Natural killer cell treated with Interleukin-12 subunit alpha and Interleukin-12 subunit beta and Interleukin-15 and Interleukin-18, amount 100 ng/mL, for 72 hours (primary cell): ENCODE measurements at places on chromosomes 11 and 22. TPM values are rescaled to one million over a fixed set of nuclear protein-coding genes. Genes with fewer than 3 reads are reported as not detected.
A peak's percentile ranks its signal among the peaks of the same experiment; 100 is the strongest.

The MB gene
- total RNA-seq: not detected

The HTR3B gene
- not detected for total RNA-seq

The QSER1 gene
- total RNA-seq: 22.6 TPM

The MICAL3 gene
- 62.1 TPM for total RNA-seq

The DNAJB7 gene
- not detected for total RNA-seq

The MOGAT2 gene
- not detected for total RNA-seq

The NCF4 gene
- 24.2 TPM for total RNA-seq

- no peak for DNase-seq
- no peaks in the 10 kb centered on the region for H3K4me1 ChIP-seq
- no peaks in the 10 kb centered on the region for H3K27me3 ChIP-seq
- no peak overlapping the region for H3K4me3 ChIP-seq
These were observed 12.5 kb upstream of the APOL5 start for GRCh38 chr22:35705141-35705540.

GRCh38 chr22:41446057-41446501, 522 bp downstream of the TOB2 start:
- peak overlapping the region; percentile 98 for H3K4me3 ChIP-seq
- H3K4me1 ChIP-seq: peaks cover 32% of the 10 kb centered on the region
- H3K27ac ChIP-seq: peak overlapping the region; percentile 89
- H3K36me3 ChIP-seq: no peaks in the 10 kb centered on the region
- DNase-seq: no peak

- H3K4me1 ChIP-seq: no peaks in the 10 kb centered on the region
- no peak overlapping the region for H3K27ac ChIP-seq
- no peaks in the 10 kb centered on the region for H3K27me3 ChIP-seq
These were observed 24.4 kb downstream of the ARHGAP8 start for GRCh38 chr22:44776605-44777363.

DNA sequence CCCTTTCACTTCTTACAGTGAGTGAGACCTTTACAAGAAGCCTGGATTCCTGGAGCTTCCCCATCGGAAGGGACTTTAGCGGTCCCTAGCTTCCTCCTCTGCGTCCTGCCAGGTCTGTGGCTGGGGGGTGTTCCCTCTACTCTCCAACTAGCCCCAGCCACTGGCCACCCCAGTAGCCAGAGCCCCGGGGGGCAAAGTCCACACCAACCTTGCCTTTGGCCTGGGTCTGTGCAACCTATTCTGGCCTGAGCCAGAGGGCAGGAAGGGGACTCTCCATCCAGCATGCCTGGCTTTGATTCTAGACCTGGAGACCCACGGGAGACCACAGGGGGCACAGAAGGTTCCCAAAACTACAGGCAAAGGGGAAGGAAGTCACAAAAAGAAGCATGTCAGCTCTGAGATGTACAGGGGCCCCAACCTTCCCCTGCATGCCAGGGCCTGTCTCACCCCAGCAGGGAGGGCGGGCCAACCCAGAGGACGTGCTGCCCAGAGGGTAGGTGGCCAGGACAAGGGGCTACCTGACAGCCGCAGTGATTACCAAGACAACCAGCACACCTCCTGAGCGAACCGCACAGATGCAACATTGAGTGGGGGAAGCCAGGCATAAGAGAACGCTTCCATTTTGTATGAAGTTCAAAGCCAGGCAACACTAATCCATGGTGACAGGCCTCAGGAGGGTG, 52.4 kb downstream of the DSCAML1 start:
- DNase-seq: no peak
- peaks cover 15% of the 10 kb centered on the region for H3K27me3 ChIP-seq
- H3K36me3 ChIP-seq: no peaks in the 10 kb centered on the region
- no peak overlapping the region for H3K4me3 ChIP-seq
- no peak overlapping the region for H3K27ac ChIP-seq
- H3K4me1 ChIP-seq: peaks cover 6% of the 10 kb centered on the region

- H3K4me3 ChIP-seq: no peak overlapping the region
- H3K36me3 ChIP-seq: no peaks in the 10 kb centered on the region
- no peak for DNase-seq
- peaks cover 21% of the 10 kb centered on the region for H3K27me3 ChIP-seq
These were observed 112.7 kb downstream of the TEAD1 start for GRCh38 chr11:12786891-12787290.

DNA sequence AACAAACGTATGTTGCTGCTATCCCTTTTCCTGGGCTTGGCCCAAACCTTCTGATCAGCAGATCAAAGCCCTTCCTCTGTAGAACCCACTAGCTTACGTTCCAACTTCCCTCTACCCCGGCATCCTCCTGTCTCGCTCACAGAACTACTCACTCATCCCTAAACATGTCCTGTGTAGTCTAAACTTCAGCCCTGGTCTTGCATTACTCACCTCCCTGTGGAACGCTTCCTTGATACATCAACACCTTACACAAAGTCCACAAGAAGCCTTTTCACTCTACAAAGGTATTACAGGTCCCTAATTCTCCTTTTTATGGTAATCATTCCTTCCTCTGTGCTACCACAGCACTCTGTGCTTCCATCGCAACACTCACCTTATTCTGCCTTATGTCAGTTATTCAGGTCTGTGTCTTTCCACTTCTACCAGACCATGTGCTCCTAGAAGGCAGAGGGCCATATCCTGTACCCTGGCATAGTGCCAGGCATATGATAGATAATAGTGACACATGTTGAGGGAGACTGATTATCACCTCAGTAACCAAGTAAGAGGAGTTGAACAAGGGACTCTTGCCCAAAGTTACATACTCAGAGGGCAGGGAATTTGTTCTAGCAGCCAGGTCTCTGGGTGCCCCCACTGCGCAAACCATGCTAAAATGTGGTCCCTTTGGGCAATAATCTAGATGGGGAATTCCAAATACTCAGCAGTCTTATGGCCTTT, 41.6 kb downstream of the USP35 start:
- no peaks in the 10 kb centered on the region for H3K4me1 ChIP-seq
- no peaks in the 10 kb centered on the region for H3K27me3 ChIP-seq
- no peak for DNase-seq
- H3K27ac ChIP-seq: no peak overlapping the region

DNA sequence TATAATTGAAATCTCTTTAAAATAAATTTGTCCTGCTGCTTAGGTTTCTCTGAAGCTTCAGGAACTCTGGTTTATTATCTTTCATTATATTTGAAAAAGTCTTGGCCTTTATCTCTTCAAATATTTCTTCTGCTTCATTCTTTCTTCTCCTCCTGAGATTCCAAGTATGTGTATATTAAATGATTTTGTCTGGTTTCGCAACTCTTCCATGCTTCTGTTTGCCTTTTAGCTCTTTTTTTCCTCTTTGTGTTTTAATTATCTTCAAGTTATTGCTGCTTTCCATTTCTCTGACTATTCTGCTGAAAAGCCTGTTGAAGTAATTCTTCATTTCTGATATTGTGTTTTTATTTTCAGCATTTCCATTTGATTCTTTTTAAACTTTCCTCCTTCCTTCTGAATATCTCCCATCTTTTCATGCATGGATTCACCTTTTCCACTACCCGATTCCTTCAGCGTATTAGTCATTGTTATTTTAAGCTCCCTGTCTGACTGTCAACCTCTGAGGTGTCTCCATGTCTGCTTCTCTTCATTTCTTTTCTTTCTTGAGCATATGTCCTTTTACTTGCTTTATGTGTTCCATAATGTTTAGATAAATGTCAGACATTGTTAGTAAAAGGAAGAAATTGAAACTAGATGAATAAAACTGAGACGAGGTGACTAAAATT, 46.6 kb upstream of the CTSC start:
- H3K4me3 ChIP-seq: no peak overlapping the region
- H3K36me3 ChIP-seq: no peaks in the 10 kb centered on the region
- H3K27ac ChIP-seq: no peak overlapping the region
- H3K4me1 ChIP-seq: peaks cover 11% of the 10 kb centered on the region
- DNase-seq: no peak

DNA sequence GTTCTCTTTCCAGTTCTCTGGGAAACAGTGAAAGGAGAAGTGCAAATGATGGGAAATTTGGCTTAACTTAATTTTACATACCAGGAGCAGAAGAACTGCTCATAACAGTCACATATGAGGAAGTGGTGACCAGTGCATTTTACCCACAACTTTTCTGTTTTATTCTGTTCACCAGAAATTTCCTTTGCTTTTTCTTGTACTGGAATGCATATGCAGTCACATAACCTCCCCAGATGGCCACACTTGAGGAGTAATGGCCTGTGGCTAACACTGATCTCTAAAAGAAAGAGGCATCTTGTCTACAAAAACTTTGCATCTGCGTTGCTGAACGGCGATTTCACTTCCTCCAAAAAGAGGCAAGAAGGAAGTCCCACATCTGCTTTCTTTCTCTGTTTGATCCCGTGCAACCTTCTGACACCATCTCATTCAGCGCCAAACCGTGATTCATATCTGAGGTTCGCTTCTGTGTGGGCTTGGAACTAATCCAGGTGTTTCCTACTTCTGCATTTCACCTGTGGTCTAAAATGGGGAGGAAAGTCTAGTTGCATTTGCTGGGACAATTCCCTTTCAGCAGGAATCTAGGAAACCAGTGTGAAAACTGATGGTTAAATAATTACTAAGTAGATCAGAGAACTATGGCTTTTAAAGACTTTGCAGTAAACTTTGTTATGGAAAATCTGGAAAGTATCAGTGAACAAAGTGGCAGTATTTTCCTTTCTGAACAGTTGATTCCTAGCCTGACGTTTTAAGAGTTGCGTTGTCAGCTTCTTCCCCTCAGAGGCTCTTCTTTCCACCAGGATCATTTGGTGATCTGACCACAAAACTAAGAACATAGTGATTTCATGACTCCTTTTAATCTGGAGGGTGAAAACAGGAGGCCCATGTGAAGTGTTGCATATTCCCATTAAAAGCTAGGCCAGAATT, 4.2 kb upstream of the MPEG1 start:
- no peak overlapping the region for H3K27ac ChIP-seq
- no peak for DNase-seq
- H3K4me3 ChIP-seq: no peak overlapping the region
- no peaks in the 10 kb centered on the region for H3K27me3 ChIP-seq

GRCh38 chr22:20651286-20651685, 122.6 kb upstream of the SERPIND1 start:
- no peaks in the 10 kb centered on the region for H3K4me1 ChIP-seq
- DNase-seq: no peak
- no peaks in the 10 kb centered on the region for H3K36me3 ChIP-seq
- no peaks in the 10 kb centered on the region for H3K27me3 ChIP-seq
- H3K27ac ChIP-seq: no peak overlapping the region

- H3K27ac ChIP-seq: peak overlapping the region; percentile 80
- DNase-seq: no peak
- H3K4me3 ChIP-seq: peak overlapping the region; percentile 94
- H3K4me1 ChIP-seq: peaks cover 45% of the 10 kb centered on the region
- no peaks in the 10 kb centered on the region for H3K36me3 ChIP-seq
These were observed 690 bp downstream of the CSNK1E start for GRCh38 chr22:38316364-38317121.

- no peaks in the 10 kb centered on the region for H3K27me3 ChIP-seq
- H3K4me1 ChIP-seq: peaks cover 83% of the 10 kb centered on the region
- peak overlapping the region; percentile 11 for H3K4me3 ChIP-seq
These were observed 3.7 kb upstream of the PLAAT4 start for GRCh38 chr11:63532799-63533475.

- H3K36me3 ChIP-seq: peaks cover 4% of the 10 kb centered on the region
- H3K4me3 ChIP-seq: no peak overlapping the region
- no peaks in the 10 kb centered on the region for H3K4me1 ChIP-seq
- no peak for DNase-seq
These were observed 57.8 kb downstream of the ARHGAP20 start for GRCh38 chr11:110654456-110654855.

GRCh38 chr22:42990131-42990838, 24.7 kb downstream of the PACSIN2 start:
- peaks cover 33% of the 10 kb centered on the region for H3K4me1 ChIP-seq
- no peak overlapping the region for H3K4me3 ChIP-seq
- no peaks in the 10 kb centered on the region for H3K27me3 ChIP-seq
- H3K36me3 ChIP-seq: no peaks in the 10 kb centered on the region
- no peak overlapping the region for H3K27ac ChIP-seq
- no peak for DNase-seq

DNA sequence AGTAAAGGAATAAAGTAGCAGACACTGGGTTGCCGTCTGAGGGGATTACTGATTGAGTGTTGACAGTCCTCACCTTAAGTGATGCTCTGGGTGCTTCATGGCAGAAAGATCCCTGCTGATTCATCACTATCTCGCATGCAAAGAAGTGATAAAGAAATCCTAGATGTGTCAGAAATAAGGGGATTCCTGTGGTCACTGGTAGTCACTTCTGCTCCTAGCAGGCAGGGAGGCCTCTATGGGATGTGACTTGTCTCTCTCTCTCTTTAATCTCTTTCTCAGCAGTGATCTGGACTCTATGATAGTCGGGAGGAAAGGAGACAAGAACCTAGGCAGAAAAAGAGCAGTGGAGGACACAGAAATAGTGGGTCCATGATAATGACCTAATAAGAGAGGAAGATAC, 30.9 kb upstream of the OR56A1 start:
- H3K36me3 ChIP-seq: no peaks in the 10 kb centered on the region
- H3K4me1 ChIP-seq: peaks cover 2% of the 10 kb centered on the region
- no peak for DNase-seq

GRCh38 chr11:65315204-65315865, 669 bp downstream of the CDC42EP2 start:
- no peak overlapping the region for H3K27ac ChIP-seq
- DNase-seq: peak; percentile 81
- H3K27me3 ChIP-seq: no peaks in the 10 kb centered on the region
- H3K36me3 ChIP-seq: no peaks in the 10 kb centered on the region

GRCh38 chr11:6708876-6709275, 25.7 kb upstream of the MRPL17 start:
- no peak overlapping the region for H3K4me3 ChIP-seq
- no peak for DNase-seq
- H3K36me3 ChIP-seq: peaks cover 4% of the 10 kb centered on the region
- H3K4me1 ChIP-seq: peaks cover 21% of the 10 kb centered on the region
- no peaks in the 10 kb centered on the region for H3K27me3 ChIP-seq

DNA sequence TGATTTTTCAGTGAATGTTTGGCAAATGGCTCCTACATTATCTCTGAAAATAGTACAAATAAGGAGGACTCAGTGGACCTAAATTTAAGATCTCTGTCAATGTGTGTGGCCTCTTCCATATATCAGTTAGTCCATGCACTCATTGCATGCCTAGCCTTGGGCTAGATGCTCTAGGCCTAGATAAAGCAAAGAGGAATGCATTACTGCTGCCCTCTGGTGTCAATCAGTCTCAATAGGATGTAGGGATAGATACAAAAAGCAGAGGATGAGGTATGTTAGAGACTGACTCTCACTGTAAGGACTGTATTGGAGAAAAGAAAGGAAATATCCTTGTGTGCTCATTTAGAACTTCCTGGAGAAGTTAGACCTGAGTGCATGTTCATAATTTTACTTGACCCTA, 42.0 kb downstream of the MS4A2 start:
- no peak overlapping the region for H3K27ac ChIP-seq
- peaks cover 4% of the 10 kb centered on the region for H3K27me3 ChIP-seq
- H3K4me3 ChIP-seq: no peak overlapping the region
- no peaks in the 10 kb centered on the region for H3K36me3 ChIP-seq
- no peaks in the 10 kb centered on the region for H3K4me1 ChIP-seq
- DNase-seq: no peak

DNA sequence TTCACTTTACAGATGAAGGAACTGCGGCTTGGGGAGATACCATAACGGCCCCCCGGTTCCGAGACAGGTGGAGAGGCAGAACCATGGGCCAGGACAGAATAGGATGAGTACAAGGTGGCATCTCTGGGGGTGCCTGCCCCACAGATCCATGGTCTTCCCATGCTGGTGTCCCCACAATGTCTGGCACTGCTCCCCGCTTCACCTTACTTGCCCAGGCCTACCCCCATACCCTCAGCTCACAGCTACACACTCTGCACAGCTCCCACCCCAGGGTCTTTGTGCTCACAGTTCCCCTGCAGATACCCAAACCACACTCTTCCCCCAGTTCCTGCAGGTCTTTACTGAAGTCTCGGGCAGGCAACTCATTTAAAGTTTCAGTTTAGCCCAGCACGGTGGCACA, 11.4 kb upstream of the DGCR8 start:
- H3K4me3 ChIP-seq: no peak overlapping the region
- no peak overlapping the region for H3K27ac ChIP-seq
- H3K27me3 ChIP-seq: no peaks in the 10 kb centered on the region
- H3K4me1 ChIP-seq: no peaks in the 10 kb centered on the region
- no peaks in the 10 kb centered on the region for H3K36me3 ChIP-seq
